ENCODE measurements at places on chromosomes 7 and 10. TPM values are rescaled to one million over a fixed set of nuclear protein-coding genes. Genes with fewer than 3 reads are reported as not detected.

C10orf62 gene
- total RNA-seq: not detected

SPAM1 gene
- total RNA-seq: not detected

PNLIPRP3 gene
- total RNA-seq: not detected

GPRIN2 gene
- total RNA-seq: not detected

ARHGAP21 gene
- 85.3 TPM for total RNA-seq

CPVL gene
- total RNA-seq: 34.7 TPM

DNA sequence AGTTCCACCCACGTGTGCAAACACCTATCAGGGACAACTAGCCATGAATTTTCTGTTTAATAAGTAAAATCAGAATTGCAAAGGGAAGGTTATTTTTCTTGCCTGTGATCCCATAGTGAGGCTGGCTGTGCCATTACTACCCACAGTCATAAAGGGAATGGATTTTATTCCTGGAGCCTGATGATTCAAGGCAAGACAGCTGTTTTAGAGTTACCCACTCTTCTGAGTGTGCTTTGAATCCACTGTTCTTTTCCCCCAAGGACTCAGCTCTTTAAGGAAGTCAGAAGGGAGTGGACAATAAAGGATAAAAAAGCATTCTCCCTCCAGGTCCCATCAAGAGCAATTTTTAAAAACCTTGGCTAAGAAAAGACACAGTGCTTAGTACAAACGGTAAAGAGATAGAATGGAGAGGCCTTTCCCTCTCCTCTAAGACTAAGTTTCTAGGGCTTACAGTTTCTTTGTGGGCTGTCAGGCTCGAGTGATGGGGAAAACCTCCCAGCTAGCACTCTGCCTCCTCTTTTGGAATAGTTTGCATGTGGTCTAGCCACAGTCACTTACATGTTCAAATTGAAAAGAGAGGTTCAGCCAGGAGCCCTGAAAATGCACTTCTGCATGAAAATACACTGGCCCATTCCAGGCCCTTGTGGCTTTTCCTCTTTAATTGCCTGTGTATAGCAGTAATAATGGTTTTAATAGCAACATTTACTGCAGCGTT, 5.1 kb upstream of the LRRC4 start:
- H3K4me3 ChIP-seq: no peak overlapping the region
- no peaks in the 10 kb centered on the region for H3K36me3 ChIP-seq
- H3K27me3 ChIP-seq: no peaks in the 10 kb centered on the region

DNA sequence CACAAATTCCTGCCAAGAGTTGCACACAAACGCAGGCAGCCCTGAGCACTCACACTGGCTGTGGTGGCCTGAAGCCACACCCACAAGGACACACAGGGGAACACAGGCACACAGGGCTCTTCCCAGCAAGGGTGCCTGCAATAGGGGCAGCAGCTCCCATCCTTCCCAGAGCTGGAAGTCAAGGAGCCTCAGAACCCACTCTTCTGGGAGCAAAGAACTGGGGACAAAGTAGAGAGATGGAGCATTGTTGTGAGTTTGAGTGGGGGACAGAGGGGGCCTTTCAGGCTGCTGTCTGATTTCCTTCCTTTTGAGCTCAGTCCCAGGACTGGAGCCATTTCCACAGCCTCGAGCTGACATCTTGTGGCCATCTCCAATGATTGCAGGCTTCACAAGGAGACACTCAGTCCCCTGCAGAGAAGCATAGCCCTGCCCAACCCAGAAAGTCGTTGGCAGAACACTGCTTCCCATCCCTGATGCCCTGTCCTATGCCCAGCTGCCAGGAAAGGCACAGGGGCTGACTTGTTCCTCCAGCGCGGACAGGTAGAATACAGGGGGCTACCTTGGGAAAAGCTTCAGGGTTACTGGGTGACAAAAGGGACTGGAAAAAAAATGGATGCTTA, 34.4 kb upstream of the SLF2 start:
- peak; percentile 56 for DNase-seq
- no peaks in the 10 kb centered on the region for H3K27me3 ChIP-seq
- H3K27ac ChIP-seq: no peak overlapping the region

DNA sequence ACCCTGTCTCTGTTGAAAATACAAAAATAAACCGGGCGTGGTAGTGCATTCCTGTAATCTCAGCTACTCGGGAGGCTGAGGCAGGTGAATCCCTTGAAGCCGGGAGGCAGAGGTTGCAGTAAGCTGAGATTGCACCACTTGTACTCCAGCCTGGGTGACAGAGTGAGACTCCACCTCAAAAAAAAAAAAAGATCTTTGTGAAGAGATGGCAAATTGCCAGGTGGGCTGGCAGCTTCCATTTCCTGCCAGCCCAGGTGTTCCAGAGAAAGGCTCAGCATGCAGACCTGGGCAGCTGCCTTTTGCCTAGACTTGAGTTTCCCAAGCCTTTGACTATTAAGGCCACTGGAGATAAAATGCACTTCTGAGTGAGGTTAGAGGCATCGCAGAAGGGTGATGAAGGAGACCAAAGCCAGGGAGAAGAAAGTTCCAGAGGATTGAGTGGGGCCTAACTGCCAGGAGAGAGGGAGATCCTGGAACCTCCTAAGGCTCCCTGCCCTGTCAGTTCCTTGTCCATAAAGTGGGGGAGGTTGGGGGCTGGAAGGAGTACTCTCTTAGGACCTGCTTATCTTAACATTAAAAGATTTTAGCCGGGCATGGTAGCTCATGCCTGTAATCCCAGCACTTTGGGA, 10.0 kb upstream of the DDIT4 start:
- no peak for DNase-seq
- H3K27me3 ChIP-seq: no peaks in the 10 kb centered on the region

DNA sequence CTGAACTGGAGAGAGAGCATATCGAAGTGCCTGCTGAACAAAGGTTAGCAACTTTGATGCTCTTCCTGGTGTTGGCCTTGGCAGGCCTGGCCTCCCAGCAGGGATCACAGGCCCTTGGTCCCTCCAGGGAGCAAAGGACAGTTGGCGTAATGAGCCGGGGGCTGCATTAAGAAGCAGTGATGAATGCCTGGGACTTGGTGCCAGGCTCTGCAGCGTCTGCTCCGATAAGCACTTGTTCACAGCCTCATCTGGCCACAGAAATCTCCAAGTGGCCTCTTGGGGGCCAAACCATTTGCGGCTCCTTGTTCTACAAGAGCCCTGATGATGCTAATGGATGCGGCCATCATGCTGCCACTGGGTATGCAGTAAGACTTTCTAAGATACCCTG, 31.8 kb downstream of the CRHR2 start:
- no peak overlapping the region for H3K27ac ChIP-seq
- H3K27me3 ChIP-seq: no peaks in the 10 kb centered on the region
- H3K36me3 ChIP-seq: no peaks in the 10 kb centered on the region
- no peak for DNase-seq
- H3K4me1 ChIP-seq: no peaks in the 10 kb centered on the region

DNA sequence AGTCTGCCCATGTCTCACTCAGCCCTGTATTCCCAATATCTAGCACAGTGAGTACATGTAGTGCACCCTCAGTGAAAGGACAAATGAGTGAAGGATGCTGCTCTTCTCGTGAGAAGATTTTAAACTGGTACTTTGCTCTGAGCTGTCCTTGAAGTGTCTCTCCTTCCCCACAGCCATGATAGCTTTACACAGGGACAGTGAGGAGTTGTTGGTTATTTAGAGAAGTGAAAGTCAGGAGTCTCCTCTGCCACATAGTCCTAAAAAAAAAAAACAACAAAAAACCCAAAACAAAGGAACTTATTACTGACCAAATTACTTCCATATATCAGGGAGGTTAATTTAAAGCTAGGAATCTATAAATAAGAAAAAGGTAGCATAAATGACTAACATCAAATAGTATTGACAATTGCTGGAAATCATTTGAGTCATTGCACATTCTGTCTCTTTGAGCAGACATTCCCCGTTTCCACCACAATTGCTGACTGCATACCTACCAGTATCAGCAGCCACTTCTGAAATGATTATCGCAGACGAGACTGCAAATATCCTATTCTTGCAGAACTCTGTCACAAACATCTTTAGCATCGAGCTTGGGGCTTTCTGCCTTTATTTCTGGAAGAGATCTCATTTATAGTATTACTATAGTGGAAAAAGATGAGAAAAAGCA, 202.1 kb downstream of the PTEN start:
- no peaks in the 10 kb centered on the region for H3K36me3 ChIP-seq
- DNase-seq: no peak
- H3K4me1 ChIP-seq: peaks cover 9% of the 10 kb centered on the region
- H3K4me3 ChIP-seq: no peak overlapping the region
- no peaks in the 10 kb centered on the region for H3K27me3 ChIP-seq
- no peak overlapping the region for H3K27ac ChIP-seq
